Cortex of kidney (tissue), 1 donor: ENCODE measurements at places on chromosomes 7 and 10.

DNA sequence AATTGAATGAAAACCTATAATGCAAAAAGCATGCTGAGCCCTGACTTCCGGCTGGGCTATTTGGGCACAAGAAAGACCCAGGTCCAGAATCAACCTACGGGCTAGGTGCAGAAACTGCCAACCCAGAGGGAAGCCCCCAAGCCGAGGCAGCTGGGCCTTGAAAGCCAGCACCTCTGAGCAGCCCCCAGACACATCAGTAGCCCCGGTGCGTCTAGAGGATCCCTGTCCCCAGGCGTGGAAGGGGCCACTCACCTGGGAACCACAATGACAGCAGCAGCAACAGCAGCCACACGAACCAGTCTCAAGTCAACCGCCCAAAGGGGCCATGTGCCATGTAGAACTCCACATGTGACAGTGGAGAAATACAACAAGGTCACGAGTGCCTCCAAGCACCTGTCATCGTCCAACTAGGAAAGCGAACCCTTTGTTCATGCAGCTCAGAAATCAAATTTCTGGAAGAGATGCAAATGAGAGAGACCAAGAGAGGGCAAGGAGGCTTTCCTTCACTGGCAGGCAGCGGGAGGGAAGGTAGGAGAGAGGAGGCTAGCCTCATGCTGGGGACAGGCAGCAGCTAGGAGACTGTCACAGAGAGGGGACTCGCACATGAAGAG, 57.5 kb upstream of the CHST15 start:
- DNase-seq: no peak

DNA sequence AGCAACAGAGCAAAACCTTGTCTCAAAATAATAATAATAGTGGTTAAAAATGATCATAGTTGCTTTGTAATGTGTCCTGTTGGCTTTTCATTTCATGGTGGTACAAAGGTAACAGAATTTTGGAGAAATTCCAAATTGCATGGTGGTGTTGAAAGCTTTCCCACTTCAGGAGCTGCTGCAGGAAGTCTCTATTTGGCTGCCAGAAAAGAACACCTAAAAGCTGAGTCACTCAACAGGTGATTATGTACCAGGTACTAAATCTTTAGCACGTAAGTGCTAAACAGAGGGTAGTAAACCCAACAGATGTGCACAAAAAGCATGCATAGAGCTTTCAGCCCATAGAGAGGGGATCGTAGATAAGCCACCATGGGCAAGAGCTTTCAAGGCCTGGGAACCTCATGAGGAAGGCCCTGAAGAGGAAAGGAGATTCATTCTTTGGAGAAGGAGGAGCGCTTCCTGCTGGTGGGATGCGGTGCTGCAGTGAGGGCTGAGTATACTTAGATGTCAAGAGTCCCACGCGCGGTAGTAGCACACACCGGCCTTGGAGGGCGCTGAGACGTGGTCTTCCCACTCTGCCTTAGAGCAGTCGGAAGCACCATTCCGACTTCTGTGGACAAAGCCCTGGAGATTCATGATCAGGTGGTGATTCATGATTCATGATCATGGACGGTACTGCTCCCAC, 118.7 kb downstream of the RALA start:
- DNase-seq: no peak

DNA sequence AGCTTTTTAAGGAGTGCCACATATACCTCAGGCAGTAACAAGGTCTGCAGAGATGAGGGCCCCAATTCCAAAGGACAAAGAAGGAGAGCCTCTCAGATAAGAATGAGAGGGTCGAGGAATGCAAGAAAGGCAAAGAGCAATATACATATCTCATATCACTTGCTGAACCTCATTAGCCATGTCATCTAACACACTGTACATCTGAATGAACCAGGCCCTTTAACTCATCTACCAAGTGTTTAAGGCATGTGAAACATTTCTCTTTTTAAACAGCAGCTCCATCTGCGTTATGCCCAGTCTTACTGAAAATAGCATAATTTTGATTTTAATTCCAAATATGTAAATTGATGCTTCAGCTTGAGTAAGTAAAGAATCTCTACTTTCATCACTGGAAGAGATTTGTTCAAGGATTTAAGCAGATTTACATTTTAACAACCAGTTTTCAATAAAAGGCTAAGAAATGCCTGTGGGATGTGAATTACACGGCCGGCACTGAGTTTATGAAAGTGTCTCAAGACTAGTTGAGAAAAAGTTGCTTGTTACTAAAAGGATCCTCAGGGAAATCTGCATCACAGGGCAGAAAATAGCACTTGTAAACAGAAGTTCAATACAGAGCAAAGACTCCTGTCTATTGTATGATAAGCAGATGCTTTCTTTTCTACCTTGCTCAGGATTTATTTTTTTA, 123.8 kb upstream of the SLC26A5 start:
- no peak for DNase-seq

DNA sequence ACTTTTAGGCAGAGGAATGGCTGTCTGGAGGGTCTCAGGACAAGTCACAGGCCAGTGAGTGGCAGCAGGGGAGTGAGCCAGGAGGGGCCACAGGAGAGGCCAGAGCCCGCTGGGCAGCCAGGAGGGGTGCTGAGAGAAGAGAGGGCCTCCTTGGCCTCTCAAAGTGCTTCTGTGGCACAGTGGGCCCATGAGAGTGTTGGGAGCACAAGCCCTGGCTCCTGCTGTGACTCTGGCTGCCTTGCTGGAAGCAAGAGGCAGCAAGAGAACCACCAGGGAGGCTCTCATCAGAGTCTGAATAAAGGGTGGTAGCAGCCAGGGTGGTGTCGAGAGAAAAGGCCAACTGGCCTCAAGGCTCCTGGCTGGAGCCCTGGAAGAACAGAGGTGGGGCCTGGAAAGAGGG, 91.1 kb downstream of the VOPP1 start:
- DNase-seq: no peak

- DNase-seq: no peak
These were observed 66.2 kb downstream of the NAMPT start for GRCh38 chr7:106218546-106218945.

DNA sequence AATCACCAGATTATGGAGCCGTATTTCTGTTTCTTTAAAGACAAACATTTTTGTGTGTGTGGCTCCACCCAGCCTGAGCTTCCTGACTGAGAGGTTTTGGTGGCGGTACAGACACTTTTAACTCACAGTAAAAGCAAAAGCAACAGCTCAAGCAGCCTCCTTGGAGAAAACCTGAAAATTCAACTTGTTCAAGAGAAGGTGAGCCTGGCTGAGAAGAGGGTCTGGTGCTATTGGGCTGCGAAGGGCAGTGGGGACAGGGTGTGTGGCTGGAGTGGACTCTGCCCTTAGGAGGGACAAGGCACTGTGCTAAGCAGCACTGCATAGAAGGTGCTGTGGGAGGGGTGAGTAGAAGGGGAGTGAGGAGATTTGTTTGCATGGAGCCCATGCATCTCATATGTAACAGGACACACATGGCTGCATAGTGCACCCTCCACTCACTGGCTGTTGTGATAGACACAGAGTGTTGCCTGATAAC, at the start of gene GIMAP7:
Gene GIMAP7 (plus strand): TSS at position 125 of the 475 bp plus-strand sequence. CDS start 5,103 bp downstream, outside the sequence.
- no peak for DNase-seq

DNA sequence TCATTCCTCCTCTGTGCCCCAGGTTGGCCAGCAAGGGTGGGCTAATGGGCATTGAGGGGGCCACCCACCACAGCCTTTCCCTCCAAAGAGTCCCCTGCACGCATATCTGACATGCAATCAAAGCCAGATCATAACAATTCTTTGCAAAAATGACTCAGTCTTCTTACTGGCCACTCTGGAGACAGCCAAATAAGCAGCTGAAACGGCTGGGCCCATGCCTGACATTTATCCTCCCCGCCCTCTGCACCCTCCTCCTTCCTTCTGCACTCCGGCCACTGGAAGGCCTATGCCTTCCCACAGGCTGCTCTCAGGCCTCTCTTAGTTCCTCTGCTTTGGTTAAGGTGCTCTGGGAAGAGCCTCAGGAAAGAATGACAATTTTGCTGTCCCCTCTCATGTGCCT, 29.2 kb upstream of the NPFFR1 start:
- DNase-seq: no peak

- DNase-seq: no peak
These were observed 38.4 kb upstream of the IKZF1 start for GRCh38 chr7:50265968-50266634.

DNA sequence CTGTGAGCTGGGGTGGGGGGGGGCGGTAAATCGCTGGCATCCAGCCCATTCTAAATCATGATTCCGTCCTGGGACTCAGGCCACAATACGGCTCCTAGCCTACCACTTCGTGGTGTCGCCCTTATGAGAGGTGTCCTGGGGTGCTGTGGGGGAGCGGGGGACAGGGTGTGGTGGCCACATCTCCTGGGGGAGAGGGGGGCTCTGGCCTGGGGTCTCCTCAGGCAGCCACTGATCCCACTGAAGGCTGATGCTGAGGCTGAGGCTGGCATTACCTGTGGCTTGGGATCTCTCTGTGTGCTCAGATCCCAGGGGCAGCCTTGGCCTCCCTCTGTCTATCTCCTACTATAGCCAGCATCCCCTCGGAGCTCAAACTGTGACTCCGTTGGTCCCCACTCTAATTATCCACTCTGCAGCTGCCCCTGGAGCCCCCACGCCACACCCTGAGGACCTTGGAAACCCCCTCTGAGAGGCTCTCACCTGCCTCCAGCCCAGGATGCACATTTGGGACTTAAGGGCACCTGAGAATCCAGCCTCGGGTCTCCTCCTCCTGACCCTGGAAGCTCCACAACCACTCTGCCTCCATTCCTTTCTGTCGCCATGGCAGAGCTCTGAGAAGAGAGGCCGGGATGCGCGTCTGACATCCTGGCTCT, 249.3 kb upstream of the TCERG1L start:
- no peak for DNase-seq
